ENCODE measurements at places on chromosomes 11 and 22.

GRCh38 chr22:40387746-40388145, 17.4 kb downstream of the SGSM3 start:
- no peak for DNase-seq

GRCh38 chr11:45085646-45086501, 60.6 kb upstream of the PRDM11 start:
- DNase-seq: no peak

GRCh38 chr11:30521297-30522071, 64.7 kb downstream of the MPPED2 start:
- no peak for DNase-seq

- DNase-seq: no peak
Measured at GRCh38 chr11:86620891-86621521, 51.4 kb downstream of the ME3 start.

- DNase-seq: no peak
Measured at GRCh38 chr22:45207533-45207932, 33.2 kb downstream of the KIAA0930 start.

GRCh38 chr11:69634590-69634989, 6.4 kb upstream of the CCND1 start:
- no peak for DNase-seq

GRCh38 chr11:93526346-93526633, 16.9 kb downstream of the SMCO4 start:
- no peak for DNase-seq
